ENCODE measurements at places on chromosomes 11 and 22. TPM values are rescaled to one million over a fixed set of nuclear protein-coding genes. Genes with fewer than 3 reads are reported as not detected.

CSNK2A3 gene
- total RNA-seq, result 0.53 TPM

CCDC134 gene
- total RNA-seq, result 6.4 TPM

CFAP300 gene
- not detected for total RNA-seq

CELSR1 gene
- 10.5 TPM for total RNA-seq

DNA sequence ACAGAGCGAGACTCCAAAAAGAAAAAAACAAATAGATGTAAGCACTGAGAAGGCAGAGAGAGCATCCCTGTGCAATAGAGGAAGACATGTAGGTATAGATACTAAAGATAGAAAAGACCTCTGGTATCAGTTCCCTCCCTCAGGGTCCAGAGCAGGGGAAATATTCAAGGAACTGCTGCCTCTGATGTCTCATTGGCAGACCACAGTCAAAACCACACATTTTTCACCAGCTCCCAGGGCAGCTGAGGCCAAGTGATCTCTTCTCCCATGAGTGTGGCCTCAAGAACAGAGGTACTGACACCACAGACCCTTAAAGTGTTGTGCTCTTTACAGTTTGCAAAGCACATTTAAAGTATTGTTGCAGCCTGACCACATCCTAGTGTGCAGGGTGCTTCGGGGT lies 288.5 kb downstream of the NTM start:
- DNase-seq, result no peak

DNA sequence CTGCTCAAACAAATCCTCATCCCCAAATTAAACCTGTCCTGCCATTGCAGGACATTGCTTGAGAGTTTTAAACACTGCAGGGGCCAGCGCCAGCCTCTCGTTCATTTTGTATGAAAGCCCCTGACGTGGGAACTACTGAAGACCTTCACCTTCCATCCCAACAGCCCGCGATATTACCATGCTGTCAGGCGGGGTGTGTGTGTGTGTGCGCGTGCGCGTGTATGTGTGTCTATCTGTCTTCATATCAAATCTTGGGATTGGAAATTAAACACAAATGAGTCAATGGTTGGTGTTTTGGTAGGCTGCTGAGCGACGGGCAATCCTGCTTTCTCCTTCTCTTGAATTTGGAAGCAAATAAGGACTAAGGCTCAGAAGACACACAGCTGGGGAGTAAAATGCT lies 776.9 kb downstream of the TBC1D22A start:
- DNase-seq, result no peak

- DNase-seq, result no peak
Measured at GRCh38 chr11:126466236-126467045, 111.0 kb downstream of the ST3GAL4 start.

DNA sequence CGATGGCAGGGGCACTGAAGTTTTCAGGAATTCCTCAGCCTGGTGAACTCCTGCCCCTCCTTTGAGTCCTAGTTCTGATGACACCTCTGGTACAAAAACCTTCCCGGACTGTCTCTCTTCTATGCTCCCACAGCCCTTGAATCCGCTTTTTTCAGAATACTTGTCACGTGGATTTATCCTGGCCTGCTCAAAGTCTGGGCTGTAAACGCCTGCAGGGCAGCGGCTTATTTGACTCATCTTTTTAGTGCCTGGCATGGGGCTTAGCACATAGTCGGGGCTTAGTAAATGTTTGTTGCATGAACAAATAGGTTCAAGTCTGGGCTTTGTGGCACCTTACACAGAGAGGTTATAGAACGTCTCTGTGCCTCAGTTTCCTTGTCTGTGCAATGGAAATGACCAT lies 13.4 kb upstream of the KCNJ11 start:
- no peak for DNase-seq

DNA sequence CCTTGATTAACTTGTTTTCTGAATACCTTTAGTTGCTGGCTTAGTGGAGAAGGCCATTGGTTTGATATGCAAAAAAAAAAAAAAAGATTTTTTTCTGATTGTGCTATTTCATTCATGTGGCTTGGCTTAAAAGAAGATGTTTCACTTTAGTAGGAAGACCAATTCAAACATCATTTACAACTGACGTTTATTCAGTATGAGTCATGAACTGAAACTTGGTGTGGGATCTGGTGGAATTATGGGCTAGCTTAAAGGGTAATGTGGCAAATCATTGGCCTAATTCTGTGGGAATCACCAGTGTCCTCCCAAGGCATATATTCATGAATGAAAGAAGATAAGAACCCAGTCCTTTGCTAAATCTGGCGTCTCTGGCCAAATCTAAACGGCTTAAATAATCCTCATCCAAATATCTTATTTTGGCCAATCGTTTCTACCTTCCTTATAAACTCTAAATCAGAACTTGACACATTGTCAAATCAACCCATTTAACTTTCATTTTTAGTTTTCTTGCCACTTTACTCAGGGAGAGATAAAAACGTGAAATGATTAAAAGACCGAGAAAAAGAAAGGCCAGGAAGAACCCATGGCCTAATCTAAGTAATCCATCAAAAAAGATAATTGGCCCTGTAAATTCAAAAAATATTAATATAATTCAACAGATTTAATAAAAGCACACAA lies 77.0 kb downstream of the DDIAS start:
- no peak for DNase-seq

DNA sequence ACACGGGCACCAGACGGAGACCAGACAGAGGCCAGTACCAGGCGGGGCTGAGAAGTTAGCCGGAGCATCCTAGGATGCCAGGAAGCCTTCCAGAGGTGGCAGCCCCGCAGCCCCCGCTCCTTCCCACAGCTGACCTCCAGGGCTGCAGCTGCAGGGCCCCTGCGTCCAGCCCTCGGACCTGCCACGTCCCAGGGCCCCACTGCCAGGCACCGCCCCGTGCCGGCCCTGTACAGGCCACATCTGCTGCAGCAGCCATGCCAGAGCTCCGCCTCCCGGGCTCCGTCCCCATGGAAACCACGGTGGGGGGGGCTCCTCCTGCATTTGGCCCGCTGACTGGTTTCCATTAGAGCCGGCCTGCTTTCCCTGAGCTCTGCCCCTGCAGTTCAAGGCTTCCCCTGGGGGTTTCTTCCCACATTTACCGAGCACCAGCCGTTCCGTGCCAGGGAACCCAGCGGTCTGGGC lies 62.5 kb upstream of the PPARA start:
- DNase-seq, result peak; percentile 81

DNA sequence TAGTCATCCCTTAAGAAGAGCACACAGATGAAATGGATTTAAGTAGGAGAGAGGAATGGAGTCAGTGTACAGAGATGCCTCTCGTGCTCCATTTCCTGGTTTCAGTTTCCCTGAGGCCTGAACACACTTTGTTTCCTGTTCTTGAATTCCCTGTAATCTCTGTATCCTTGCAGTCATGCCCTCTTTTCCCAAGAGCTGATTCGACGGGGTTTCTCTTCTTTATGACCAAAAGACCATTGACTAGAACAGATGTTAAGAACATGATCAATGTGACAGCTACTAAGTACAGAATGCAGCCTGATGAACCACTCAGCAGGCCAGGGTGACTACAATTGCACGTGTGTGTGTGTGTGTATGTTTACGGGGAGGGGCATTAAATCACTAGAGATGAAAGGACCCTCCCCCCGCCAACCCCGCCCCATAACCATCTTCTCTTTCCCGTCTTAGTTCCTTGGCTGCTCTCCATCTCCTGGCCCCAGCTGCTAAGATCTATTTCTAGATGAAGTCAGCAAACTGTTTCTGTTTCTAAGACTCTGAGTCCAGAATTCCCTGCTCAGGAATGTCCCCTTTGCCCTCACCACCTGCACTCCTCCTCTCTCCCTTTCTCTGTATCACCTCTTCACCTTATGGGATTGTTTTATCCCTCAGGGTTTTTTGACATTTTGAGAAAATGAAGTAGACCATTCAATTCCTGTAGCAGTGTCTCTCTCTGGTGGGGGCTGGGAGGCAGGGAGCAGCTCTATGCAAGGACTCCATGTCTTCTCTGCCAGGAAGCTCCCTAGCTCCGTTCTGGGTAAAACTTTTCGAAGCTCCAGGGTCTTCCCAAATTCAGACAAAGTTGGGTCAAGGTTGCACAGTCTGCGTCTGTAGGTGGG lies 26.0 kb downstream of the SLC22A6 start:
- DNase-seq, result no peak

- no peak for DNase-seq
Measured at GRCh38 chr11:118907051-118908042, 18.4 kb downstream of the BCL9L start.
